ENCODE measurements at places on chromosomes 2 and 18.

DNA sequence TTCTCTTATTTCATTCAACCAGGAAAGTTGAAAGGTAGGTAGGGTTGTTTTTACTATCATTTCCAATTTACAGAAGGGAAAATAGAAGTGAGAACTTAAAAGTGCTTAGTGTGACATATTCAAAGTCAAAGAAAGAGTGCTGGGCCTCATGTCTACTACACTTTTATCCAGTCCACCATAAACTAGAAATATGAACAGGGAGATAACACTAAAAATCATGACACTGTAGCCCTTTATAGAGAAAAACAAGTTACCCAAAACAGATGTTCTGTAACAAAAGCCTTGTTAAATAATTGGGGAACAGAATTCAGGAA is 20.4 kb downstream of the SLC40A1 start:
- DNase-seq, result no peak

- DNase-seq, result no peak
These were observed 343.1 kb downstream of the CBLN2 start for GRCh38 chr18:72201032-72201431.

GRCh38 chr2:102141970-102142828 is at the start of gene IL1R1:
Gene IL1R1, plus strand, starts transcription at chr2:102142746. Its CDS starts 14,979 bp downstream, at chr2:102157725.
- no peak for DNase-seq

GRCh38 chr2:231928901-231929725 is 2.9 kb upstream of the NPPC start:
- DNase-seq, result no peak

GRCh38 chr2:118061135-118061955 is 26.9 kb upstream of the INSIG2 start:
- peak; percentile 44 for DNase-seq

GRCh38 chr2:28668106-28668814 is 83.4 kb upstream of the PPP1CB start:
- DNase-seq, result no peak

DNA sequence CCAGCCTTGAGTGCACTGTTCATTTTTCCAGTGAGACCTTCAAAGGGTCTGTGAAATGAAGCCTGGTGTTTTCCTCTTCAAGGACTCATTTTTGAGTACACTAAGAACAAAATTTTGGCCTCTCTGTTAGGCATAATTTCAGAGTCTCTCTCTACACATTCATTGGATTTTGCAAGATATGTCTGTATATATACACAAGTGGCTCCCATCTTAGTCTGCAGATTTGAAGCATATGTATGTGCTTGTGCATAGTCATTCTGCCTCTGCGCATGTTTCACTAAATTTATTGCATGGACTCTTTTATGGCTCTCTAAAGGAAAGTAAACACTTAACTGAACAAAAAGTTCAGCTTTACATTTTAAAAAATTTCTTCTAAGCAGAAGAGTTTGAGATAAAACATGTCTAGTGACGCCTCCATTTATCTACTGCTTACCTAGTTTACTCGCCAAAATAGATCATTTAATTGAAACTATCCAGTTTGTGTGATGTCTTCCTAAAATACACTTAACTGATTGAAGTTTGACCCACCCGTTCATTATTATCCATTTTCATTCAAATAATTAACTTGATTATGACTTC is 145.9 kb downstream of the FMNL2 start:
- DNase-seq, result no peak

GRCh38 chr2:86414996-86415395 is 26.2 kb upstream of the KDM3A start:
- DNase-seq, result peak; percentile 71

DNA sequence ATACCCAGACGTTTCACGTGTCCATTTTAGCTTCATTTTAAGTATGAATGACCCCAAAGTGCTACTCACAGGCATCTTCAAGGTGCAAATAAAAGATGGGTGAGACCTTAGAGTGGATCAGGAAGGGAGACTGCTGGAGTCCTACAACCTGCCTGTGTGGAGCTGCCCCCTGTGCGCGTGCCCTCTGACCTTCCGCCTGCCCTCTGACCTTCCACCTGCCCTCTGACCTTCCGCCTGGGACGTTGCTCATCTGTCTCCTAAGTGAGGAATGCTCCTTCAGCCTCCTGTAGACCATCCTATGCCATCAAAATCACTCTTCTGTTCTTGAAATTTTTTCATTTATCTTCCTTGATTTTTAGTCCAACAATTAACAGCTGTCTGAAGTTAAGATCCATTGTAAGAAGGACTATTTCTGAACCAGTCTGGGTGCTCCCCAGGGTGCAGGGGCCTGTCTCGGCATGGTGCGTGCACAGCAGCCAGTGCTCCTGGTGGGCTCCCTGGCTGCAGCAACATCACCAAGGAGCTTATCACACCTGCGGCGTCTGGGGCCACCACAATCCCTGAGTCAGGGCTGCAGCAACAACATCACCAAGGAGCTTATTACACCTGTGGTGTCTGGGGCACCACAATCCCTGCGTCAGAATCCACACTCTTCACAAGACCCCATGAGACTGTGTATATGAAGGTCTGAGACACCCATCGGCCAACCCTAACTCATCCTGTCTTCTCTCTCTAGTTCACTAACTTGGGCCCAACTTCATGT is 86.0 kb downstream of the TPO start:
- DNase-seq, result no peak

DNA sequence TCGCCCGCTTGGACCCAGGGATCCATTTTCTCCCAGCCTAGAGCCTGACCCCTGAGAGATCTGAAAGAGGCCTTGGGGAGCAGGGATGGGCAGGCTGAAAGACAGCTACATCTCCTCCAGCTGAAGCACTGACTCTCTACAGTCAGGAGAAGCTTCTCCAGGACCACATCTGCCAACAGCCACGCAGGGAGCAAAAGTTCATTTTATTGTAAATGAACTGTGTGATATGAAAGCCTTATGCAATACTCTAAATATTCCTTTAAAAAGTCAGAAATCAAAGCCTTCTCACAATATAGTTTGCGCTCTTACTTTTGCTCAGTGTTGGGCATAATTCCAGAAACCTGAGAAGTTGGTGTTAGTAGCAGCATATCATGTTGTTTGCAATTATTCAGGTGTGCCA is 428.9 kb upstream of the RAB6C start:
- no peak for DNase-seq

DNA sequence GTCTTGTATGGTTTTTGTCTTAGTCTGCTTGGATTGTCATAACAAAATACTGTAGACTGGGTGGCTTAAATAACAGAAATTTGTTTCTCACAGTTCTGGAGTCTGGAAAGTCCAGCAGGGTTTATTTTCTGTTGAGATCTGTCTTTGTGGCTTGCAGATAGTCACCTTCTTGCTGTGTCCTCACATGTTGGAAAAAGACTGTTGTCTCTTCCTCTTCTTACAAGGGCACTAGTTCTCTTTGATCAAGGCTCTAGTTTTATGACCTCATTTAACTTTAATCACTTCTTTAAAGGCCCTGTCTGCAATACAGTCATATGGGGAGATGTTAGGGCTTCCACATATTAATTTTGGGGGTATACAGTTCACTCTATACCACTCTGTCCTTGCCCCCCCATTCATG is 56.5 kb downstream of the NBEAL1 start:
- DNase-seq, result no peak

GRCh38 chr18:32684096-32684495 is 88.7 kb downstream of the KLHL14 start:
- no peak for DNase-seq

DNA sequence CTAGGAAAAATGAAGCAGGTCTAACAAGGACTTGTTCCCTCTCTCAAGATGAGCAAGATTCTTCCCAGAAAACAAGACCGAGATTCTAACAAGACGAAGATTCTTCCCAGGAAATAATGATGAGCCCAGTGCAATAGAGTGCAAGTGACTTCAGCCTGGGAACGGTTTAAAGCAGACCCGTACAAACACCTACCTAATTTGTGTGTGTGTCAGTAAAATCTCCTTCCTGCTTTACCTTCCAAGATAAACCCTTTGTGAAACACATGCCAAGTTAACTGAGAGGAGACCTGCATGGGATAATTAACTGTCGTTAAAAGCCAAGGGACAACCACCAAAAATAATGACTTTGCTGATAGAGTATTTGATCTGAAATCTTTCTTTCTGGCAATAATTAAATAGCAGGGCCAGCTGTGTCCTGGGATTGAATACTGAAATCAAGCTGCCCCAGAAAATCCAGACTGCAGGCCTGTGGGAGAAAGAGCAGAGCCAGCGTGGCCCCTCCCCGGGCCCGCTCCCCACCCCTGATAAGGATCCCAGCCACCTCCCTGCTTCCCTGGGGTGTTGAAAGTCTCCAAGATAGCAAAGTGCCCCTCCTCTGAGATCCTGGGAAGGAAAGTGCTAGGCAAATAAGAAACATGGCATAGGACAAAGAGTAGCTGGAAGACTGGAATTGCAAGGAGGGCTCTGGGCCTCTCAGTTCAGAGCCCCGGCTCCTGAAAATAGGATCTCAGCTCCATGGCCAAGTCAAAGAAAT is 145.5 kb downstream of the CYP26B1 start:
- no peak for DNase-seq

DNA sequence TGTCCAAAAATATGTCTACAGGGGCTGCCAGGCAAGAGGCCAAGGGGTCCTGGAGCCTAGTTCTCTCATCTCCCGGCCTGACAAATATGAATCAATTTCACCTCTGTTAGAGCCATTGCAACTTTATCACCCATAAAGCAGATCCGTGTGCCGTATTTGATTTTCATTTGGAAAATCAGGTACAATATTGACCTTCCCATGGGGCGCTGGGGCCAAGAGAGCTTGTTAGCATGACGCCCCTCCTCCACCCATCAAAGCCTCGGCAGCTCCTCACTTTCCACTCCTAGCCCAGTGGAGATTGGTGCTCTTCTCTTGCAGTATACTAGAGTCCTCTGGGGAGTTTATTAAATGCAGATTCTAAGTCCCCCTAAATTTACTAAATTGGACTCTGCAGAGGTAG is 96.8 kb downstream of the CAPN13 start:
- no peak for DNase-seq

DNA sequence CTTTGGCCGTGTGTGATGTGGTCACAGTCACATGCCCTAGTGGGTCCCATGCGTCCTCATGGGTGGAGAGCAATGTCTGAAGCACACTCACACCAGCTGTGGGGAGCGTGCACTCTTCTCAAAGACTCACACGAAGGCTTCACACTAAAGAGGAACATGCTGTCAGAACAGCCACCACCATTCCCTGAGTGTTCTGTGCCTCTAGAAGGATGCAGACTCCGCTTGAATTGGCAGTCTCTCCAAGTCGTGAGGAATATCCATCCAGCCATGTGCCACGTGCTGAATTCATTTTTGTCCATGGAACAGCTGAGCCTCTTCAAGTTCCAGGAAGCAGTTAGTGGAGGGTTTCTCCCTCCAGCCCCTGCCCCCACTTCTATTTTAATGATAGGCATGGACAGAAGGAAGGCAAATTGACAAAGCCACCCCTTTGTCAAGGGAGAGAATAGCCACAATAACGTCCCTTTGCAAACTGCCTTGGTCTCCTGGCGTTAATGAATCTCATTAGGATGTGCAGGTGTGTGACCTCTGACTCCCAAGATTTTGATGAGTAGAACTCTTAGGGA is 464.3 kb upstream of the ID2 start:
- DNase-seq, result no peak

- DNase-seq, result no peak
These were observed 523.1 kb upstream of the FSIP2 start for GRCh38 chr2:185215497-185215896.

- peak; percentile 39 for DNase-seq
These were observed 604 bp downstream of the RALBP1 start for GRCh38 chr18:9475643-9476591.

GRCh38 chr2:42044939-42045338 is 2.9 kb upstream of the PKDCC start:
- DNase-seq, result no peak

- DNase-seq, result no peak
These were observed 47.3 kb downstream of the RBKS start for GRCh38 chr2:27842894-27843293.

GRCh38 chr2:98771721-98772524 is 41.0 kb upstream of the MGAT4A start:
- DNase-seq, result no peak

GRCh38 chr2:129698593-129698992 is 280.9 kb upstream of the RAB6C start:
- no peak for DNase-seq

DNA sequence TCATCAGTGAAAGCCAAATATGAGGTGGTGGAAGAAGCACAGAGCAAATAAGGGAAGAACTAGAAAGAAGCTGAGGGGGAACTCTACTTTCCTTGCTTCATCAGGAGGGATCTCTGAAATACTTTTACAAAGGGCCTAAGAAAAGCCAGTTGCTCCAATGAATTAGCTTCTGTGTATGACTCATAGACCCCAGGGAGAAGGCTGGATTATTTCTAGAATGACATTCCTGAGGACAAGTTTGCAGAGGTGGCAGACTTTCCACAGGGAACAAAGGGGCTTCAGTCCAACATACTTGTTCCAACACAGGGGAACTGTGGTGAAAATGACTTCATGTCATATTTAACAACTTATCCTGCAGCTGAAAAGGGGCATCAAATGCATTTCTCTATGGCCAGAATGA is 29.0 kb downstream of the DOK1 start:
- no peak for DNase-seq

DNA sequence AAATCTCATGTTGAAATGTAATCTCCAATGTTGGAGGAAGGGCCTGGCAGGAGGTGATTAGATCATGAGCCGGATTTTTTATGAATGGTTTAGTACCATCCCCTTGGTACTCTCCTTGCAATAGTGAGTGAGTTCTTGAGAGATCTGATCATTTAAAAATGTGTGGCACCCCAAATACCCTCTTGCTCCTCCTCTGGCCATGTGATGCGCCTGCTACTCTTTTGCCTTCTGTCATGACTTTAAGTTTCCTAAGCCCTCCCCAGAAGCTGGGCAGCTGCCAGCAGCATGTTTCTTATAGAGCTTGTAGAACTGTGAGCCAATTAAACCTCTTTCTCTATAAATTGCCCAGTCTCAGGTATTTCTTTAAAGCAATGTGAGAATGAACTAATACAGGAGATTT is 72.6 kb upstream of the FIGN start:
- DNase-seq, result no peak

DNA sequence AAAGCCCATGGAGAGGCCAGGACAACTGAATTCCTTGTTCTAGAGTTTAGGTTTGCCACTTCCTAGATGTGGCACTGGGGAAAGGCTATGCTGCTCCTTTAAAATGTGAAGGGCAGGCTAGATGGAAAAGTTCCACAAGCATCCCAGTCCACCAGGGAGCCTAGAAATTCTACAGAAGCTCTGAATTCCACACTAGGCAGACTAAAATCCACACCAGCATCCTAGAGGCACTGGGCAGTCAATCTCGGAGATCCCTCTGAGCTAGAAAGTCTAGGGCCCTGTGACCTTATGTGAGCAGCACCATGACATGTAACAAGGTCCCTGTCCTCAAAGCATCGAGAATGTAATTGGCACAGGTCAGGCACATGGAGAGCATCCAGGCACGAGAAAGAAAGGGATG is 71.5 kb downstream of the LYPD1 start:
- DNase-seq, result no peak

- no peak for DNase-seq
These were observed 38.0 kb downstream of the RHBDD1 start for GRCh38 chr2:226873826-226874225.

GRCh38 chr2:137255345-137255744 is 490.0 kb downstream of the THSD7B start:
- DNase-seq, result no peak

DNA sequence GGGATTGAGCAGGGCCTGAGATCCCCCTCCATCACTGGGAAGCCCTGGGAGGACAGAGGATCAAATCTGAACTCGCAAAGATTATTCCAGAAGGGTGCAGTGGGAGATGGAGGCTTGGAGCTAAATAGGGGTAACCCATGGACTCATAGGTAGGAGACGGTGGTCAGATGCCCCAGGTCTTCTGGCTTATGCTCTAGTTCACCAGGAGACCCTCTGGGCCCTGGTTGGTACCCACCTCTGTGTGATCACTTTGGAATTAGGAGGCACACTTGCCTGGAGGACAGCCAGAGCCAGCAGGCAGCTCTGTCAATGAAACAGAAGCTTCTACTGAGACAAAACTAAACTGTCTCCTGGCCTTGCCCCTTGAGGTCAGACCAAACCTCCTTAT is 110.6 kb downstream of the TGFA start:
- no peak for DNase-seq
